ENCODE measurements at places on chromosomes 13 and 19. TPM values are rescaled to one million over a fixed set of nuclear protein-coding genes. Genes with fewer than 3 reads are reported as not detected.

Gene SLC27A1
- 26.0 TPM for total RNA-seq

Gene FKRP
- total RNA-seq: 18.8 TPM

Gene ZNF878
- total RNA-seq: 0.63 TPM

Gene KIR3DL1
- not detected for total RNA-seq

Gene AZU1
- 0.94 TPM for total RNA-seq

Gene RNF113B
- total RNA-seq: not detected

Gene KASH5
- not detected for total RNA-seq

Gene OR10H1
- total RNA-seq: not detected

Gene SULT2B1
- total RNA-seq: not detected

Gene MCEMP1
- total RNA-seq: not detected

Gene B3GNT8
- total RNA-seq: not detected

Gene GPR183
- total RNA-seq: 1.6 TPM

Gene CGB2
- not detected for total RNA-seq

Gene NLRP9
- total RNA-seq: not detected

Gene EVI5L
- total RNA-seq: 57.0 TPM

Gene PABPC3
- total RNA-seq: 0.31 TPM

Gene NCCRP1
- total RNA-seq: not detected

Gene IGFL3
- total RNA-seq: not detected

Gene TEX29
- not detected for total RNA-seq

Gene RBM42
- 18.8 TPM for total RNA-seq

Gene PRR19
- 2.8 TPM for total RNA-seq

Gene KLK7
- not detected for total RNA-seq

Gene PDX1
- not detected for total RNA-seq

Gene AMER2
- 153 TPM for total RNA-seq

Gene RCBTB2
- total RNA-seq: 38.5 TPM

Gene IFNL1
- total RNA-seq: not detected

Gene CYP2A13
- not detected for total RNA-seq

Gene RASGRP4
- not detected for total RNA-seq

Gene ALG11
- 34.1 TPM for total RNA-seq

Gene TUBB4A
- total RNA-seq: 215 TPM

Gene ZNF57
- total RNA-seq: 4.4 TPM

Gene SYNE4
- 0.63 TPM for total RNA-seq

Gene ZNF610
- total RNA-seq: 24.4 TPM

Gene TEKTIP1
- total RNA-seq: not detected
